ENCODE measurements at places on chromosomes 6 and 20.

DNA sequence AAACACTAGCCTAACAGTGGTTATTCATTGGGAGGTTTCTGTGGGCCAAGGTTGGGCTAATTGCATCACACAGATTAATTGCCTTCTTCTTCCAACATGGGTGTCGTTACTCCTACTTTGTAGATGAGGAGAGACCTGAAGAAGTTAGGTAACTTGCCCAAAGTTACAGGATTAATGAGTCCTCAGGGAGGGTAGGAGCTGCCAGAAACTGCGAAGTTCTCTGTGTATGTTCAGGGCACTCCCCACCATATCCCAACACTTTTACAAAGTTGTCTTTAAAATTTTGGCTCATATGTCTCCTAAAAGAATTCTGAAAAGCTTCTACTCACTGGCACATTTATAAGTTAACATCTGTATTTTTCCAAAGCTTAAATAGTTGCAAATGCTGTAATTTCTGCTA is 323.5 kb upstream of the HSF2 start:
- DNase-seq = no peak

- no peak for DNase-seq
Observed at GRCh38 chr20:57650266-57650665, 30.0 kb upstream of the ZBP1 start.

- DNase-seq = no peak
Observed at GRCh38 chr6:16058201-16058928, 70.5 kb upstream of the MYLIP start.

- DNase-seq = no peak
Observed at GRCh38 chr6:119340796-119341487, 8.6 kb downstream of the MAN1A1 start.

GRCh38 chr6:37860226-37860839 is 40.8 kb downstream of the ZFAND3 start:
- DNase-seq = no peak

- DNase-seq = no peak
Observed at GRCh38 chr6:78749326-78749725, 118.0 kb upstream of the IRAK1BP1 start.

- no peak for DNase-seq
Observed at GRCh38 chr20:952196-952795, 36.2 kb upstream of the ANGPT4 start.
